Amniotic stem cell (primary cell): ENCODE measurements at places on chromosomes 3 and 15.

GRCh38 chr3:45679805-45680204 is 9.4 kb upstream of the SACM1L start:
- DNase-seq: no peak

DNA sequence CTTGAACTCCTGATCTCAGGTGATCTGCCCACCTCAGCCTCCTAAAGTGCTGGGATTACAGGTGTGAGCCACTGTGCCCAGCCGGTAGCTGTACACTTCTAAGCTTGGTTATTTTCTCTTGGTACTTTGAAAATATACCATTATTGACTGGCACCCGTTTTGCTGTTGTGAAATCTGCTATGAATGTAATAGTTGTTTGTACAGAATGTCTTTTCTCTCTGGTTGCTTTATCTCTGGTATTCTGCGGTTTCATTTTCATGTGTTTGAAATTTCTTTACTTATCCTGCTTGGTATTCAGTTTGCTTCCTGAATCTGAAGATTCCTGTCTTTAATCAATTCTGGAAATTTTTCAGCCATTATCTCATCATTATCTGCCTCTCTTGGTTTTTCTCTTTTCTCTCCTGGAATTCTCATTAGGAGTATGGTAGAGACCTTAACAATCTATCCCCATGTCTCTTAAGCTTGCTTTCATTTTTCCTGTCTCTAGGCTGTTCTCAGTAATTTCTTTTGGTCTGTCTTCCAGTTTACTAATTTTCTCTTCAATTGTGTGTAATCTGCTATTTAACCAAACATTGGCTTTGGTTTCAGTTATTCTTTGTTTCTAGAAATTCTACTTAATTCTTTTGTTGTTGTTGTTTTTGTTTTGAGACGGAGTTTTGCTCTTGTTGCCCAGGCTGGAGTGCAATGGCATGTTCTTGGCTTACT is 2.8 kb upstream of the PAK2 start:
- DNase-seq: no peak

GRCh38 chr3:29606416-29606815 is 325.5 kb downstream of the RBMS3 start:
- DNase-seq: no peak

DNA sequence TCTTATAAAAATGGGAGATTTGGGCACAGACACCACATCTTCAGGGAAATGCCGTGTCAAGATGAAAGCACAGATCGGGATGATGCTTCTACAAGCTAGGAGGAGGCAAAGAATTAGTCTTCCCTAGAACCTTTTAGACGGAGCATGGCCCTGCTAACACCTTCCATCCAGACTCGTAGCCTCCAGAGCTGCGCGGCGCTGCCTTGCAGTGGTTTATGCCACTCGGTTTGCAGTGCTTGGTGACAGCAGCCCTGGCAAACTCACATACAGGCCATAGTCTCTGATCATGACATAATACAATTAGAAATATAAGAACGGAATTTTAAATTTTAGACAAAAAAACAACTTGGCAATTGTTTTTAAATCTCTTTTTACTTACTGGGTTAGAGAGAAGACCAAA is 37.1 kb upstream of the SLC41A3 start:
- no peak for DNase-seq

- no peak for DNase-seq
Observed at GRCh38 chr3:87837076-87837475, 221.7 kb downstream of the CGGBP1 start.

GRCh38 chr3:57068437-57069089 is 8.1 kb downstream of the SPATA12 start:
- no peak for DNase-seq

- no peak for DNase-seq
Observed at GRCh38 chr3:72702390-72702789, 145.9 kb downstream of the SHQ1 start.

DNA sequence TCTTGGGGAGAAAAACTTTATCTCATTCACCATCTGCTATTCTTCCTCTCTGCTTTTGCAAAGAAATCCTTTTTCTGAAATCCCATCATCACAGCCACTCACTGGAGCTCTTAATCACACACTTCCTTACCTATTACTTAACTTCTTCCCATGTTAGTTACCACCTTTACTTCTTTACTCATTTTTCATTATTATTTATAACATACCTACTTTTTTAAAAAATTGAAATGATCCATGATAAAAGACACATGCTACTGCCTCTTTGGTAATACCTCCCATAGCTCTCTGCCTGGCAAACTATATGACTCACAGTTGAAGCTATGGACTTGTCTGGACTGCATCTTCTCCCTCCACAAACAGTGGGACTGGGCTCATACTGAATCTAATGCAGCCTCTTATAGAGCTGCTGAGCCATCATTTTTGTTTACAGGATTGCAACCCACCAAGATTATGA is 150.3 kb downstream of the TNIK start:
- no peak for DNase-seq

DNA sequence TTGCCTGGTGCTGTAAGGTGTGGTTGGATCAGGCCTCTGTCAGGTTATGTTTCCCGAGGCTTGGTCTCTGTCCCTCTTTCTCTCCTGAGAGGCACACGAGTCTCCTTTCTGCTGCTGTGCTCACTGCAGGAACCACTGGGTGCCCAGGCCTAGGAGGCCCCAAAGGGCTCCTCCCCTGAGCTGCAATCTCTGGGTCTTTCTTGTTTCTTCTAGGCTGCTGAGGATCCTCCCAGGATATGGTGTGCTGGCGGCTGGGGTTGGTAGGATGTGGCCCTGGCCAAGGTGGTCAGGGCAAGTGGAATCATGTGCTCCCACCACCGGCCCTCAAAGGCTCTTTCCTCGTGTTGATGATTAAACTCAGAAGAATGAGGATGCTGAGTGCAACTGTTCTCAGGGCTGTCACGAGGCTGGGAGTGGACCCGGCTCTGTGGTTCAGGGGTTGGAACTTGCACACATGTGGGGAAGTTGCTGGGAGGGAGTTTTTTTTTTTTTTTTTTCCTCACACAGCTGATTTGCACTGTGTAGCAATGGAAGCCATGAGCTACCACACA is 43.6 kb upstream of the CTSH start:
- peak; percentile 81 for DNase-seq

GRCh38 chr3:55868347-55868746 is 381.2 kb upstream of the WNT5A start:
- no peak for DNase-seq

- DNase-seq: no peak
Observed at GRCh38 chr3:17494117-17494809, 248.2 kb downstream of the TBC1D5 start.

- DNase-seq: no peak
Observed at GRCh38 chr3:107919239-107919638, 171.6 kb downstream of the CD47 start.

GRCh38 chr3:174218016-174218415 is 641.1 kb upstream of the NAALADL2 start:
- DNase-seq: no peak

- no peak for DNase-seq
Observed at GRCh38 chr15:100108346-100108745, 233.4 kb downstream of the ADAMTS17 start.

DNA sequence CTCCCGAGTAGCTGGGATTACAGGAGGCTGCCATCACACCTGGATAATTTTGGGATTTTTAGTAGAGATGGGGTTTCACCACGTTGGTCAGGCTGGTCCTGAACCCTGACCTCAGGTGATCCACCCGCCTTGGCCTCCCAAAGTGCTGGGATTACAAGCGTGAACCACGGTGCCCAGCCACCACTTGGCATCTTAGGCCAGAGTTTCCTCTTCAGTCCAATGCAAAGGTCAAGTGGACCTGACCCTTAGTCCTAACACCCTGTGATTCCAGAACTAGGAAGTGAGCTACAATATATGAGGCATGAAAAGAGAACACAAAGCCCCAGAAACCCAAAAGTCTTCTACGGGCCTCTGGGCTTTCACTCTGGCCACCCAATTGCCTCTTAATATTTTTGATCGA is 5.3 kb downstream of the MYLK start:
- DNase-seq: no peak

DNA sequence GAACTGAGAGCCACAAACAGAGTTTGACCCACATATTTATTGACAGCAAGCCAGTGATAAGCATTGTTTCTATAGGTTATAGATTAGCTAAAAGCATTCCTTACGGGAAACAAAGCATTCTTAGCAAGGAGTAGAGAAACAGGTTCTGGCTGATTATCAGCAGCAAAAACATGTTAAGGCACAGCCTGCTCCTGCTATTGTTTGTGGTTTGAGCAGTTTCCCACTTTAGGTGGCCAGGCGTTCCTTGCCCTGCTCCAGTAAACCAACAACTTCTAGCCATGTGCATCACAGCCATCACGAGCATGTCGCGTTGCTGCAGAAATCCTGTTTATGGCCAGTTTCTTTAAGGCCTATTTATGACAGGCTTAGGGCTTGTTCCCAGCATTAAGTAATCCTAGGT is 44.7 kb upstream of the C2CD4B start:
- no peak for DNase-seq

- DNase-seq: no peak
Observed at GRCh38 chr3:154955907-154956533, 124.1 kb upstream of the MME start.

- DNase-seq: no peak
Observed at GRCh38 chr15:78838489-78838888, 27.2 kb upstream of the ADAMTS7 start.

- no peak for DNase-seq
Observed at GRCh38 chr3:119880966-119881365, 99.1 kb downstream of the NR1I2 start.

DNA sequence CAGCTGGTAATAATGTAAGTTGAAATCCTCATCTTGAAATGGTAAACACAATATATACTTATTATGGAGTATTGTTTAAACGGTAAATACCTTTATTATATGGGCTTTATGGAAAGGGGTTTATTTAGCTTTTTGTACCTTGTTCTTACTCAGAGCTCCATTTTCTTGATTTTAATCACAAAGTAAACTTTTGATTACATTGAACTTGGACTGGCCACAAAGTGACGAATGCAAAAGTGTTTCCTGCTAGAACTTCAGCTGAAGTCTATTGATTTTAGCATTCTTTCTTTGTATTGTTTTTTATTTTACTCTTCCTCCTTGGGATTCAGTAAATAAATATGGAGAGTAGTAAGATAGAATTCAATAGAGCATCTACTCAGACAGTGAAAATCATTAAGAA is 19.8 kb upstream of the AADAC start:
- no peak for DNase-seq

DNA sequence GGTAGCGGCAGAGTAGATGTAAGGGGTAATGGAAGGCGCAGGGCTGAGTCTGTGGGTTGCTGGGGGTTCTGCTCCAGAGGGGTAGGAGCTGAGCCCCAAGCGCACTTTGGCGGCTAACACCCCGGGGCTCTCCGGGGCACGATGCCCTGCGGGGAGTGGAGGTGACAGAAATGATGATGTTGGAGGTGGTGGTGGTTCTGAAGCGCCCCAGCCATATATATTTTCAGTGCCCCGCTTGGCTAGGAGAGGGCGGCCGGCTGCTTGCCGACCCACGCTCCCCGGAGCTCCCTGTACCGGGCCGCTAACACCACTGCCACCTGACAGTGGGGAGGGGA is 9.7 kb downstream of the ZIC4 start:
- no peak for DNase-seq

- no peak for DNase-seq
Observed at GRCh38 chr15:72564091-72564490, 90.0 kb downstream of the ARIH1 start.

GRCh38 chr3:74067296-74067695 is 442.6 kb upstream of the PDZRN3 start:
- no peak for DNase-seq

GRCh38 chr3:32432711-32433530 is 41.3 kb downstream of the CMTM7 start:
- DNase-seq: no peak

DNA sequence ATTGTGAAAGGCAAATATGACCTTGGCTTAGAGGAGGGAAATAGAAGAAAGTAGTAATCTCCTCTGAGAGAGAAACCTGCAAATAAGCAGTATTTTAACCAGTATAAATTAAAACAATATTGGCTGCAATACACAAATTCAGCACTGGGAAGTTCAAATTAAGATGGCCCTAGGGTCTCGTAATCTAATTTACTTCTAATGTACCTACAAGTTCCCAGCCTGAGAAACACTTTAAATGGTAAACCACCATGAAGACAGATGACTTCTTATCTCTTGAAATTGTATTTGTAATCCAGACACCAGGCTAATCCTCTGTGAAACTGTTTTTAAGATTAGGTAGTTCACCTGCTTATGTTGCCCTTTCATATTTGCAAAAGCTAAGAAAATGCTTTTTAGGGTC is 199.7 kb downstream of the CADPS start:
- DNase-seq: no peak
